Myometrial cell (primary cell): ENCODE measurements at places on chromosomes 1 and 21. TPM values are rescaled to one million over a fixed set of nuclear protein-coding genes. Genes with fewer than 3 reads are reported as not detected.

Gene KRTAP19-3
- total RNA-seq, result not detected in 2 replicates

Gene PRAMEF1
- not detected in 2 replicates for total RNA-seq

Gene VN1R5
- total RNA-seq, result not detected in 2 replicates

Gene DFFA
- 32.1 and 35.7 TPM in 2 replicates for total RNA-seq

Gene SHISA4
- total RNA-seq, result 35.5 and 40.1 TPM in 2 replicates

Gene RAB42
- total RNA-seq, result 3.4 and 13.5 TPM in 2 replicates

Gene SPRR5
- total RNA-seq, result not detected in 2 replicates

Gene CLEC20A
- 1.4 TPM in 1 of 2 replicates, not detected in the other for total RNA-seq

Gene MSH4
- total RNA-seq, result not detected in 2 replicates
